ENCODE measurements at places on chromosomes 11 and 22.

DNA sequence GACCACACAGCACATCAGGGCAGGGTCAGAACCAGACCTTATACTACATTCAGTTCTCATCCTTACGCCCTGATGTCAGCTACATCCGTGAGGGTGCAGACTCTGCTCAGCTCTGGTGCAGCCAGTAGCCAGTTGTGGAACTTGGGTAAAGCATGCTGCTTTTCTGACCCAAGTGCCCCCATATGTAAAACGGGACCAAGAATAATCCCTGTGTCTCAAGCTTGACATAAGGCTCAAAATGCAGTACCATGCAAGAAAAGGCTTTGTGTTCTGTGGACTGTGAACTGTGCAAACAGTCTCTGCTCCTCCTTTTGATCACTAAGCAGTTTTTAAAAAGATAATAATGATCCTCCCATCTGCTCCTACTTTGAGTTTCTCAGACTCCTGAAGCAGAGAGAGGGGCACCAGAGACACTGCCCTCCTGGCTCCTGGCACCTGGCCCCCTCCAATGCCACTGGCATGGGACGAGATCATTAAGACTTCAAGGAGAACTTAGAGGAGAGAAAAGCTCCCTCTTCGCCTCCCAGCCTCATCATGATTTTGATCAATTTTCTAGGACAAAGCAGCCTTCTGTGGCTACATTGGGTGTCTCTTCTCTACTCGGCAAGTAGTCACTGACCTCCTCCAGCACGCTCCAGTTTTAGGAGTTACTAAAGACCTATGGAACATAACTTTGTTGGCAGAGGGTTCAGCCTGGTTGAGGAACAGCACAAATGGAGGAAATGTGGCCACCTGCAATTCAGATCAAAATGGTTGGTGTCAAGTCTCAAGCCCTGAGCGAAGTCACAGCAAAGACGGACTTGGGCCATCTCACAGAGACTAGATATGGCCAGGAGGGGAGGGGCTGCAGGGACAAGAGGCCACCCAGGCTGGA lies 23.9 kb downstream of the IL10RA start:
- no peak for DNase-seq

GRCh38 chr22:26673486-26673885 lies 16.1 kb downstream of the MIAT start:
- DNase-seq = peak; percentile 35

DNA sequence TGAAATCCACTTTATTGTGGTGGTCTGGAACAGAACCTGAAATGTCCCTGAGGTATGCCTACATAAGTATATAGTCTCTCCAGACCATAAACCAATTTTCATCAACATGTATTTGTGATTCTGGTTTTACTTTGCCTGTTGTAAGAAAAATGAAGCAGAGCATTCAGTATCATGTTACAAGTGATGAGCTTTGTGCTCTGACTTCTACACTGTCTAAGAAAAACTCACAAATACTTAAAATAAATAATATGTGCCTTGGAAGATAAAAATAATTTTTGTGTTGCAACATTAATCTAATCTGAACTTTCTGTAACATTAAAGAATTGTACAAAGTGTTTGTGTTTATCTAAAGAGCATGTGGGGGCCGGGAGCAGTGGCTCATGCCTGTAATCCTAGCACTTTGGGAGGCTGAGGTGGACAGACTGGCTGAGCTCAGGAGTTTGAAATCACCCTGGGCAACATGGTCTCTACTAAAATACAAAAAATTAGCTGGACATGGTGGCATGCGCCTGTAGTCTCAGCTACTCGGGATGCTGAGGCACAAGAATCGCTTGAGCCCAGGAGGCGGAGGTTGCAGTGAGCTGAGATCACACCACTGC lies 219.5 kb downstream of the SOX6 start:
- DNase-seq = no peak

DNA sequence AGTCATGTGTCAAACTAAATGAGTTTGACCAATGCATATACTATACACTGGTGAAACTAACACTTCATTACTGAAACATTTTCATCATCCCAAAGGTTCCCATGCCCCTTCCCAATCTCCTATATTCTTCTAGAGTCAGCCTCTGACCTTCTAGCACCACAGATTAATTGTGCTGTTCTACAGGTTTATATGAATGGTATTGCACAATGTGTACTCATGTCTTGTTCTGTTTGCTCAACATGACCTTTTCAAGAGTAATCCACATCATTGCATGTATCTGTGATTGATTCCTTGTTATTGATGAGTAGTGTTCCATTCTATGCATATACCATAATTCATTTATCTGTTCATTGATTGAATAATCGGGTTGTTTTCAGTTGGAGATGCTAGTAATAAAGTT lies 7.5 kb upstream of the OR8G1 start:
- no peak for DNase-seq

DNA sequence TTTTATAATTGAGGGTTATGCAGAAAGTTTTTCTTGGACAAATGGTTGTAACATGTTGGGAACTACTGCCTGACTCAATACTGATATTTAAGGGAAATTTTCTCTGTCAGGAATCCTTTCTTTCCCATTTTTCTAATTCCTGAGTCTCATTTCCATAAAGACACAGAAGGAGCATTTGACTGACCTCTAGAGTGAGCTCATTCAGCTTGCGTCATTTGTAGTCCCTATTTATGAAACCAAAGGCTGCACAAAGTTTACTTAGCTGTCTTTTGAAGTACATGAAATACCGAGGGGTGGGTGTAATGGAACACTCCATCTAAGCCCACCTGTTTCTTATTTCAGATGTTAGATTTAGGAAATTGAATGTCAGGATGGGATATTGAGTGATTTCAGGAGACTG lies 359.5 kb upstream of the C11orf87 start:
- no peak for DNase-seq

DNA sequence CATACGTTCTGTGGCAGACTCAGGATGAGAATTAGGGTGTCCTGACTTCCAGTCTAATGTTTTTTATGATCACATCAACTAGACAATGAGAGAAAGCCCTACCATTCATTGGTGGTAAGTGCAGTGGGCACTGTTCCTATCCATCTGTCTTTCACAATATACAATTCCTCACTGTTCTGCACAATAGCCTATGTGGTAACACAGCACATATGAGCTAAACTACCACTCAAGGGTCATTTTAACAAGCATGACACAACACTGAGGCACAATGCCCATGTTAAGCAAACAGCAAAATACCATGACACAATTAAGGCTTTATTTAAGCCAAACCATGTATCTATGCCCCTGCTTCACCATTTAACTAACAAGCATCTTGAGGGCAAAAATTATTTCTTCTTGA lies 52.3 kb downstream of the SIK3 start:
- no peak for DNase-seq

DNA sequence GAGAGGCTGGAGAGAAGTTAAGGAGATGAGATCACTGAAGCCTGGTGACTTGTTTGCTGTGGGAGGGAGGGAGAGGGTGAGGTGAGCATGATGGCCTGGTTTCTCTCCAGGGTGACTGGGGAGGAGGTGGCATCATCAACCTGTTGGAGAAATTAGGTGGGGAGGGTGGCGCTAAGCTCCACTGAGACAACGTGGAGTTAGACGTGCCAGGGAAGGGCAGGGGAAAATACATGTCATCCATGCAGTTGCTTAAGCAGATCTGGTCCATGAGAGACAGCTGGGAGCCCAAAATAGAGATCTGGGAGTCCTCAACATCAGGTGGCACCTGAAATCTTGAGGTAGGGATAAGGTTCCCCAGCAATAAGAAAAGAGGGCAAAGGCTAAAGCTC lies 9.3 kb upstream of the MAFF start:
- DNase-seq = no peak

DNA sequence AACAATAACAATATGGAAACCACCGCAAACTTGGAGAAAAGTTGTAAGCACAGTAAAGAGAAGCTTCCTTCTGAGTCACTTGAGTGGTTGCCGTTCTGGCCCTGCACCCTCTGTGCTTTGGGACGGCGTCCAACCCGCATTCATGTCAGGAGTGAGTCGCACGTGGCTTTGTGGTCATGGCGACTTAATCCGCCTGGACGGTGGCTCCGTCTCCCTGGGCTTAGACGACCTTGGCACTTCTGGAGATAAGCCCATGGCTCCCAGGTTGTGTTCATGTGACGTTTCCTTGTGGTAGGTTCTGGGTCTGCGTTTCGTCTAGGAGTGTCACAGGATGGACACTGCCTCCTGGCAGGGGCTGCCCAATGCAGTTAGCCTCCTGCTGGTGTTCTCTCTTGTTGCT lies 40.5 kb downstream of the TPCN2 start:
- no peak for DNase-seq

GRCh38 chr11:63491240-63491587 lies 247 bp upstream of the PLAAT5 start:
- DNase-seq = no peak

- DNase-seq = no peak
Observed at GRCh38 chr11:109196016-109196415, 226.0 kb upstream of the C11orf87 start.

DNA sequence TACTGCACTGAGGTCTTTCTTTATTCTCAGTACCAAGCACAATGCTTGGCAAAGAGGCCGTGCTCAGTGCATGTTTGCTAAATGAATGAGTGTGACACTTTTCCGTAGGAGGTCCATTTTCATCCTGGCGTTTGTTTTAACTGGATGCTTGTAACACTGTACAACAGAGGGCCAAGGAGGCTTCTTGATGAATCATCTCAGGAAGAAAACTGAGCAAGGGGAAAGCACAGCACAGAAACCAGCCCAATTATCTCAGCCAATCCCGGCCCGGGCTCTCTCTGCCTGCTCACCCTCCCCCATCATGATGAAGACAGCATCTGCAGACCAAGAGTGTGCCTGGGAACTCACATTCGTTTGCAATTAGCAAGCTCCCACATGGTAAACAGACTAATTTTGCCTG lies 570.3 kb downstream of the OPCML start:
- no peak for DNase-seq

DNA sequence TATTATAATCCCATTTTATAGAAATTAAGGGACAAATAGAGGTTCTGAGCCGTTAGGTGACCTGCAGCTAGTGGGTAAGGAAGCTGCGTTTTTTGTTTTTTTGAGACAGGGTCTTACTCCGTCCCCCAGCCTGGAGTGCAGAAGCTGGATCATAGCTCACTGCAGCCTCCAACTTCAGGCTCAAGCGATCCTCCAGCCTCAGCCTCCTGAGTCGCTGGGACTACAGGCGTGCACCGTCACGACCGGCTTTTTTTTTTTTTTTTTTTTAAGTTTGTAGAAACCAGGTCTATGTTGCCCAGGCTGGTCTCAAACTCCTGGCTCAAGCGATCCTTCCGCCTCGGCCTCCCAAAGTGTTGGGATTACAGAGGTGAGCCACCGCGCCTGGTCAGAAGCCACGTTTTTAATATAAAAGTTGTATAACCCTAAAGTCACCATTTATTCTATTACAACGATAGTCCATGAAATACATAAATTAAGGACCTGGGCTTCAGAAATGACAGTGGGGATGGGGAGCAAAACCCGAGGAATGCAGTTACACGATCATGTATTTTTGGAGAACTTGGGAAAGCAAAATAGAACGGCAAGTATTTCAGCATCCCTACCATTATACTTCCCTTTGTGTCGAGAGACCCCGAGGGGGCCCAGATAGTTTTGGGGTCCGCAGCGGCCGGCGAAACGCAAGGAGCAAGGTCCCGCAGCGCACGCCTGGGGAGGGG lies 638 bp downstream of the SAAL1 start:
- DNase-seq = no peak

- no peak for DNase-seq
Observed at GRCh38 chr11:70424765-70425344, 26.5 kb downstream of the CTTN start.

DNA sequence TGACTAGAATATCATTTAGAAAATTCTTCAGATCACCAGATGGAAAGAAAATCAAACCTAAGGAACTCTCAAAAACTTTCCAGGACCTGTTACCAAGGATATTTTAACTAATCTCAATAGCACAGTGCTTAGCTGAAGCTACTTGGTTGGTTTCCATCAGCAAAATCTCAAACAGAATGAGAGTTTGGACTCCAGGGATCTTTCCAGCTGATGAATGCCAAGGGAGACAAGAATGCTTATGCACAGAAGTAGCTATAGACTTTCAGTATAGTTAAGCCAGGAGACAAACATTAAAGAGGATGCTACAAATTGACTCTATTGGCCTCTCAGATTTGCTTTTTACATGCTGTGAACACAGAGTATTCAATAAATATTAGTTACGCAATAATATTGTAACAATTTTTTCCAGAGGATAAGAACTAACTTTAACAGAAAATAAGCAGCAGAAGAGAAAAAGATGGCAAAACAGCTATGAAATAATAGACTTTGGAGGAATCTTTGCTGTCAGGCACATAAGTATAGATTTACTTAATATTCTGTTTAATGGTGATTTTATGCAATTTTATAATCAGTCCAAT lies 331.4 kb downstream of the DLG2 start:
- no peak for DNase-seq

- no peak for DNase-seq
Observed at GRCh38 chr22:23203452-23204124, 23.3 kb downstream of the BCR start.

GRCh38 chr11:119180729-119181676 lies 4.3 kb upstream of the NHERF4 start:
- DNase-seq = no peak

GRCh38 chr11:108319541-108320145 lies 96.8 kb downstream of the ATM start:
- DNase-seq = no peak

DNA sequence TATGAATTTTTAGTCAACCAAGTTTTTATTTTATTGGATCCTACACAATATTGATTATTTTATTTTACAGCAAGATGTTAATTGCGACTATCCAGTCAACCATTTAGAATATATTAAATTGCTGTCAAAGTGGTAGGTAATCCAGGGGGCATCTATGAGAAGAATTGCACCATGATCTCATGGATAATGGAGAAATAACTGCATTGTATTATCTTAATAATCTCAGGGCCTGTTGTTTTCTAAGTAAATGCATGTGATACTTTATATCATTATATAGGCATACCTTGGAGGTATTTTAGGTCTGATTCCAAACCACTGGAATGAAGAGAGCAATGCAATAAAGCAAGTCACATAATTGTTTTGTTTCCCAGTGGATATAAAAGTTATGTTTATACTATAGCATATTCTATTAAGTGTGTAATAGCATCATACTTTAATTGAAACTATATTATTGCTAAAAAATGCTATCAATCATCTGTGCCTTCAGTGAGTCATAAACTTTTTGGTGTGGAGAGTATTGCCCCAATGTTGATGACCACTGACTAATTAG lies 595.4 kb upstream of the CHORDC1 start:
- DNase-seq = no peak

DNA sequence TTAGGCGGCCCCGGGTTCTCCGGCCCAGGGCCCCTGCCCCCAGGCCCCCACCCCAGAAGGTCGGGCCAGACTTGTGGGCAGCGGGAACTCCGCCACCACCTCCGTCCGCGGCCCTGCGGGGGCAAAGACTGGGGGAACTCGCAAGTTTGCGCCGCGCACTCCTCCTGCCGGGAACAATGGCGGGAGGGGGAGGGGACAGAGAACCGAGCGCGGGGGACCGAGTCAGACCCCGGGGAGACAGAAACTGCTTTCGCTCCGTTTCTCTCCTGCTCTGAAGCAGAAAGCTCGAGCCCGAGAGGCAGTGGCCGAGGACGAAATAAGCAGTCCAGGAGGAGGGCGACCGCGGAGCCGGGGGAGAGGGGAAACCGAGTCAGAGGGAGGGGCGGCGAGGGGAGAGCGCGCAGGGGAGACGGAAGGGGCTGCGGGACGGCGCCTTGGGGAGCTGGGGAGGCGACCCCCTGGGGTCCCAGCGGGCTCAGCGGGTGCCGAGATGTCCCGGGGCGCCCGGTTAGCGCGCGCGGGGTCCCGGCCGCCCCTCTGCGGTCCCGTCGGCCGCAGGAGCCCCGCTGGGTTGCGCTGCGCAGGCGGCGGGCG lies 555 bp downstream of the TP53I11 start:
- peak; percentile 28 for DNase-seq
